Stimulated activated CD4-positive, alpha-beta T cell treated with anti-CD3 and anti-CD28 coated beads, Interleukin-2, amount 100 ng/mL, for 24 hours (primary cell): ENCODE measurements at places on chromosomes 13 and 19.
A peak's percentile ranks its signal among the peaks of the same experiment; 100 is the strongest.

- DNase-seq, result no peak
Measured at GRCh38 chr13:42394711-42395085, 122.7 kb downstream of the AKAP11 start.

DNA sequence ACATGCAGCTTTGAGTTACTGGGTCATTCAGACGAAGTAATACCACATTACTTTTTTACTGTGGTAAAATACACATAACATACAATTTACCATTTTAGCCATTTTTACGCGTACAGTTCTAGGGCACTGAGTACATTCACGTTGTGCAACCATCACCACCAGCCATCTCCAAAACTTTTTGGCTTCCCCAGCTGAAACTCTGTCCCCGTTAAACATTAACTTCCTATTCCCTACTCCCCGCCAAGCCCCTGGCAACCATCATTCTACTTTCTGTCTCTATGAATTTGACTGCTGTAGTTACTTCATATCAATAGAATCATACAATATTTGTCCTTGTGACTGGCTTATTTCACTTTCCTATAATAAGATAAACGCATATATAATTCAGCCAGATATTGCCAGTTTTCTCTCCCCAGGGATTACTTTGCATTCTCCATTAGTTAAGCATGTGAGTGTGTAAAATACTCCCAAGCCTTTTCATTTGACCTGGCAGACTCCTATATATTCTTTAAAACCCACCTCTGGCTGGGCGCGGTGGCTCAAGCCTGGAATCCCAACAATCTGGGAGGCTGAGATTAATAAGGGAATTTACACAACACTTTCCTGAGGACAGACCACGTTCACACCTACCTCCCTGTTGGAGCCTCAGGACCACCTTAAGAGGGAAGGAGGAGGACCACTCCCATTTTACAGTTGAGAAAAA lies 10.0 kb upstream of the CYP4F22 start:
- no peak for DNase-seq

DNA sequence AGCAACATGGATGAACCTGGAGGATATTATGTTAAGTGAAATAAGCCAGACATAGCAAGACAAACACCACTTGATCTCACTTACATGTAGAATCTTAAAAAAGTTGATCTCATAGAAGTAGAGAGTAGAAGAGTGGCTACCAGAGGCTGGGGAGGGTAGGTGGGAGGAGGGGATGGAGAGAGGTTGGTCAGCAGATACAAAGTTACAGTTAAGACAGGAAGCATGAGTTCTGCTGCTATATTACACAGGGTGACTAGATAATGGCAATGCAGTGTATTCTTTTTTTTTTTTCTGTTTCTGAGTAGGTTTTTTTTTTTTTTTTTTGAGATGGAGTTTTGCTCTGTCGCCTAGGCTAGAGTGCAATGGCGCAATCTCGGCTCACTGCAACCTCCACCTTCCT lies 15.2 kb upstream of the THSD1 start:
- DNase-seq, result no peak

DNA sequence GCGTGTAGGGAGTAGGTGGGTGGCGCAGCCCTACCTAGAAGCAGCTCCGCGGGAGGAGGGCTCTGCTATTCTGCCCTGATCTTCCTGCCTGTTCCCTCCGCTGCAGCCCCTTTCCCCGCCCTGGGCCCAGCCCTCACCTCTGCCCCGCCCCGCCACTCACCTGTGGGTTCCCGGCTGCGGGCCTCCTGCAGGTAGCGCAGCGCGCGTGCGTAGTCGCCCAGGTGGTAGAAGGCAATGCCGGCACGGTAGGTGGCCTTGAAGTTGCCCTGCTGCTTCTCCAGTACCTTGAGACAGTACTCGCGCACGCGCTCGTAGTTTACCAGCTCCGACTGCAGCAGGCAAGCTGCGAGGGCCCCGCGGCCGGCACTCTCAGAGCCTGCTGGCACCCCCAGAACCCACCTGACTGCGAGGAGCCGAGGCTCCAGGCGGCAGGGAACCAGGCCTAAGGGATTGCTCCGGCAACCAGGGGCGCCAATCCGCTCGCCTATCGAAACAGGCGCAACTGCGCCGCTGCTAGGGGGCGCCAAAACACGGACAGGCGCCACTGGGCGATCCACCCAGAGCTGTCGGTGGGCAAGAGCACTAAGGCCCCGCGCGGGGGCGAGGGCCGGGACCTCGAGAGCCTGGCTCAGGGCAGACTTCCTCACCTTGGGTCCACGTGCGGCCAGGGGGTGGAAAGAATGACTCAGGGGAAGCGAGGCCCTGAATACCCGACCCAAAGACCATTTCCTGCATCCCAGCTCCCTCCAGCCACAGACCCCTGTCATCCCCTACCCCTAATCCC lies 965 bp downstream of the TTC9B start:
- DNase-seq, result peak; percentile 33

DNA sequence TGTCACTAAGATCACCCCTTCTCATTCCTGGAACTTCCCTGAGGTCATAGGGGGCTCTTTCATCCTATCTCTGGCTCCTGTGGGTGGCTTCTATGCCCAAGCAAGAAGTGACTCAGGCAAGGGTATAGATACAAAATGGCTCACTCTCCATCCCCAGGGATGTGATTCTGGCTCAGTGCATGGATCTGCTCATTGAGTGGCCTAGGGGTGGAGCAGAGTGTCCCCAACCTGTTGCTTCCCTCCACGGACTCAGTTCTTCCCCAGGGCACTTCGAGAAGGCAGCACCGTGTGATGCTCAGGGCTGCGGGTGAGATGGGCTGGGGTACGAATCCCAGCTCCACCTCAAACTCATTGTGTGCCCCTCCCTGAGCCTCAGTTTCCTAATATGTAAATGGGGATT lies 136.4 kb downstream of the PTPRS start:
- DNase-seq, result no peak

GRCh38 chr19:12567951-12568350 lies 16.7 kb upstream of the ZNF564 start:
- no peak for DNase-seq

GRCh38 chr13:94298346-94298745 lies 181.1 kb downstream of the DCT start:
- DNase-seq, result no peak

GRCh38 chr13:35954207-35954560 lies 177.0 kb downstream of the DCLK1 start:
- no peak for DNase-seq

DNA sequence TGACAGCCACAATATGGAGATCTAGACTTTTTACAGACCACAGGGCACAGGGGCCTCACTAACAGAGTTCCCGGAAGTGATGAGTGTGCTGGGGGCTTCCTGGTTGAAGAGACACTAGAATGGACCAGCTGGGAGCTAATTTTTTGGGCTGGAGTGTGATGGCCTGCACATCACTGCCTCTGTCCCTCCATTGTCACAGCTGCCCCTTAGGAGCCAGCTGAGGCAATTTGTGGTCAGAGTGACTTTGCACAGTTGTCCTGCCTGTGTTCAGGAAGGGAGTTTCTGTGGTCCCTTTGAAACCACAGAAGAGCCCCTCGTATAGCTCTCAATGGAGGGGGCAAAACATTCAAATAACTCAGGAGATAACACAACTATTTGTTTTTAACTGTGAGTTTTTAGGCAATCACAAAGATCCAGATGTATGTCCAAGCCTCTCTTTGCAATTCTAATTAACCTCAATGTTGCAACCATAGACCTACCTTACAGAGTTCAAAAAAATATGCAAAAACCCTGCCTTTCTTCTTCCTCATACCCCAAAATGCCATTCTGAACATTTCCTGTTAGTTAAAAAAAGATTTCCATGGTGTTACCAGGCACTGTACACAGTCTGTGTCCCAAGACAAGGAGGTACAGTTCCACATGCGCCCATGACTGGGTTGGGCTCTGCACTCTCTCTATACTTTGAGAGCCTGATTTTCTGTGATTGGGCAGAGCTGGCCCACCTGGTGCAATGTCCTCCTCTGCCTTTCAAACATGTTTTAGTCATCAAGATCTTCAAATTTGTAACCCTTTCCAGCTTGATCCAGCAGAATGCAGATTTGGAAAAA lies 2.4 kb downstream of the ALOX5AP start:
- no peak for DNase-seq

DNA sequence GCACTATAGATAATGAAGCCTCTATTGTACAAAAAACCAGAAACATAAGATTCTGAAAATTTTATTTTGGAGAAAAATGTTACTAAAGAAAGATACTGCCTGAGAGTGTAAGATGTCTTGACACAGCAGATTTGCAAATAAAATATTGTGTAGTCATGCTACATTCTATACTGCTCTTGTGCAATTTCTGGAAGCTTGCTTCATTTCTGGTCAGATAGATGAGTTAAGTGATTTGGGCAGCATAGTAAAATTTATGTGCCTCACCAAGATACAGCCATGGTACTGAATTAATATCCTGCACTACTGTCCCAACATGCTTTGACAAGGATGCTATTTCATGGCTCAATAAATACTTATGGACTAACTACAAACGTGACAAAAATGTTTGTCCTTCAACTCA lies 55.1 kb upstream of the STARD13 start:
- no peak for DNase-seq

DNA sequence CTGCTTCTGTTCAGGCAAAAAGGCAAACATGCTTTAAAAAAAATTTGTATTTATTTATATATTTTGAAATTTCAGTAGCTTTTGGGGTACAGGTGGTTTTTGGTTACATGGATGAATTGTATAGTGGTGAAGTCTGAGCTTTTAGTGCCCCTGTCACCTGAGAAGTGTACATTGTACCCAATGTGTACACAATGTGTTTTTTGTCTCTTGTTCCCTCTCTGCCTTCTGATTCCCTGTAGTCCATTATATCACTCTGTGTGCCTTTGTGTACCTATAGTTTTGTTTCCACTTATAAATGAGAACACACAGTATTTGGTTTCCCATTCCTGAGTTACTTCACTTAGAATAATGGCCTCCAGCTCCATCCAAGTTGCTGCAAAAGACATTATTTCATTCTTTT lies 77.4 kb downstream of the PDS5B start:
- no peak for DNase-seq

- no peak for DNase-seq
Measured at GRCh38 chr13:94080527-94080926, 399.0 kb downstream of the DCT start.

- peak; percentile 95 for DNase-seq
Measured at GRCh38 chr19:11848594-11849469, at the start of gene ZNF439. ZNF439 (plus strand) TSS chr19:11848726; CDS start chr19:11848868, 142 bp downstream.
